ENCODE measurements at places on chromosomes 13 and 19.

- no peak for DNase-seq
Observed at GRCh38 chr13:99352351-99353245, 45.4 kb upstream of the GPR183 start.

GRCh38 chr13:66036636-66037035 lies 1193.5 kb downstream of the PCDH9 start:
- DNase-seq, result no peak

- no peak for DNase-seq
Observed at GRCh38 chr19:3123956-3124355, 11.9 kb upstream of the GNA15 start.

GRCh38 chr19:869245-870177 lies 10.0 kb downstream of the CFD start:
- peak; percentile 85 for DNase-seq

DNA sequence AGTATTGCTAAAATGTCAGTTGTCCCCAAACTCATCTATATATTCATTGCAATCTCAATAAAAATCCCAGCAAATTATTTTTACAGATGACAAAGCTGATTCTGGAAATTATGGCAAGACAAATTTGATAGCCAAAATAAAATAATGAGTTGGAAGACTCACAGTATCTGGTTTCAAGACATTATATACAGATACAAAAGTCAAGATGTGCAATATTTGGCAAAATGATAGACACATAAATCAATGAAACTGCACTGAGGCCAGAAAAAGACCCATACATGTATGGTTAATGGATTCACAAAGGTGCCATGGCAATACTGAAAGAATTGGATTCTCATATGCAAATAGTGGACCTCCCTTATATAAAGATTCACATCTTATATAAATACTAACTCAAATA lies 24.2 kb downstream of the ZNF45 start:
- no peak for DNase-seq

DNA sequence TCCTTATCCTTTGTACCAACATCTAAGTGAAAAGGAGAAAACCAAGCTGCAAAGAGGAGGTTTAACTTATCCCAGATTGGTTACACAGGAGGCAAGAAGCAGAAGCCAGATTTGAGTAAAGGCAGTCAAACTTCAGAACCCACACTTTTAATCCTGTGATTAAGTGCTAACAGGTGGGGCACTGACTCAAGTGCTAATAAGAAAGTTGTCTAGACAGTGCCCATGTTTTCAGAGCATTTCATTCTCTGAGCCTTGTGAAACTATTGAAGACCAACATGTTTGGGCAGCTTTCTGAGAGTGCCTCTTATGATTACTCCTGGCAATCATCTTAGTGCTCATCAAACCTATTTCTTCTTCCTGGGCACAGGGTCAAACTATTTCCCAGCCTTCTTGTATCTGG lies 380.8 kb downstream of the KCNRG start:
- no peak for DNase-seq

DNA sequence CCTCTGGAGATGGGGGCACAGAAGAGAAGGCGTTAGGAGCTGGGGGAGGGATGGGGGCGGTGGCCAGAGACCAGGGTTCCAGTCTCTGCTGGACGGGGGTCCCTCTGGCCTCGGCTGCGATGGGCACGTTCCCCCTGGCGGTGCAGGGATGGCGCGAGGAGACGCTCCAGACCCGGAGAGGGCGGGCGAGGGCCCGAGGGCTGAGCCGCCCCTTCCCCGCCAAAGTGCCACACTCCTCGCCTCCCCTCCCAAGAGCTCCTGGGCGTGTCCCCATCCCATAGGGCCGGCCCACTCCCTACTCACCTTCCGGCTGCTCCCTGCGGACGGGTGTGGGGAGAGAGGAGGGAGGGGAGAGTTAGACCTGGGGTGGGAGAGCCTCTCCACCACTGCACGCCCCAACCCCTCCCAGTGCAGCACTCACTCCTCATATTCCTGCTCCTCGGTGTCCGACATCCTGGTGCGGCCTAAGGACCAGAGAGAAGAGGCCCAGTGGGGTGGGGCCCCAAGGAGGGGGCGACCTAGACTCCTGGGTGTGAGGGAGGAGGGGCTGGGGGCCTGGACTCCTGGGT lies 2.2 kb downstream of the TNNT1 start:
- no peak for DNase-seq

DNA sequence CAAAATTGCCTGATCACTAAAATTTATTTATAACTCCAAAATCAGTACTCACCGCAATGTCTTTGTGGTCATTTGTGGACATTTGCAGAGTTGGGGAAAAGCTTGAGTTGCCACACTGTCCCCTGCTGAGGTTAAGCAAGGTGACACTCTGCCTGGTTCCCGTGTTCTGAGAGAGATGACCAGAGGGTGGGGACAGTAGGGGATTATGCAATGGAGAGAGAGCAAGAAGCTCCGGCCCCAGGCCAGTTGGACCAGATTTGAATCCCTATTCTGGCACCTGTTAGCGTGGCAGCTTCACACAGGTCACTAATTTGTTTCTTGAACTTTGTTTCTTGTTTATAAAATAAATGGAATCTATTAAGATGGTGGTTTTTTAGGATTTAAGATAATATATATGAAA lies 17.8 kb downstream of the ERCC5 start:
- DNase-seq, result no peak

DNA sequence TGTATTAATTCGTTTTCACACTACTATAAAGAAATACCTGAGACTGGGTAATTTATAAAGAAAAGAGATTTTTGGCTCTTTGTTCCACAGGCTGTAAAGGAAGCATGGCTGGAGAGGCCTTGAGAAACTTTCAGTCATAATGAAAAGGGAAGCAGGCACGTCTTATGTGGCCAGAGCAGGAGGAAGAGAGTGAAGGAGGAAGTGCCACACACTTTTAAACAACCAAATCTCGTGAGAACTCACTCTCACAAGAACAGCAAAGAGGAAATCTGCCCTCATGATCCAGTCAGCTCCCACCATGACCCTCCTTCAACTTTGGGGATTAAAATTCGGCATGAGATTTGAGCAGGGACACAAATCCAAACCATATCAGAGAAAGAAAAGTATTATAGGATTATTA lies 1255.9 kb upstream of the MIR17HG start:
- no peak for DNase-seq

DNA sequence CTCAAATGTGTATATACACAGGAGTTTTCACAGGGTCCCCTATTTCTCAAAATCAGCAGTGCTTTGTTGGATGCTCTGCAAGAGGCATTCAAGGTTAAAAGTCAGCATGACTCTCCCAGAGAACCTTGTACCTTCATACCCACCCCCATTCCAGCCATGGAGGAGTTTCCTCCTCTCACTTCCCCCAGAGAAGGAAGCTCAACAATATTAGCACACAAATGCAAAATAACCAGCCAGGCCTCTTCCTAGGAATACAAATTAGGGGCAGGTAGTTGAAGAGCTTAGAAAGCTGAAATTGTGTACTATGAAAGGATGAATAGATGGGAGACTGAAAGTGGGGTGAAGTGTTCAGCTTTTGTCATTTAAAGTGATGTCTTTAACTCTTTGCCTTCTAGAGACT lies 43.8 kb downstream of the SPRY2 start:
- no peak for DNase-seq

DNA sequence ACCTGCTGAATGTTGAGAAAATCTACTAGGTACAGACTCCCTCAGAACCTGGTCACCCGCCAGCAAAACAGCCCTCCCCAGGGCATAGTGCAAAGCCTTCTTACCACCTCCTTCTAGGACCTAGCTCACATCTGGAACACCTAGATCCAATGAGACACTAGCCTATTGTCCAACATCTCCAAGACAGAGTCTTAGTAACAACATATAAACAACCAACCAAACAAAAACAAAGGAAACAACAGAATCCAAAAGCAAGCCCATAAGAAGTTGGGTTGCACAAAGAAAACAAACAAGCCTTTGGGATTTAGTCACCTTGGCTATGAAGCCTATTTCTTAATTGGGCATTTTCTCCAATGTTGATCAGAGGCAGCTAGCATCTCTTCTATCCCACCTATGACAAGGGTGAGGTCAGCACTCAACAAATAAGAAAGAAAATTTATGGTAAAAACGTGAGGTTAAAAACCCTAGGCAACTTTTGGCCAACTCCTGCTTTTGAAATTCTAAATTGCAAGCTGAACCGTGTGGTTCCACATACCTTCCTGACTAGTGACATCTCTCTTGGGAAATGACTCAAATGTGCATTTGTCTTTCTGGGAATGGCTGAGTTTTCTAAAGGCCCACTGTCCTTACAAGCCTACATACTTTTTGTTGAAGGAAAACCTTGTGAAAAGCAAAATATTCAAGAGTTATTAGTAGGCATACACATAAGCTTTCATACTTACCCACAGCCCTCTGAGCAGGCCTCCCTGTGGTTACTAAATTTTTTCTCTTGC lies 66.7 kb downstream of the FAM216B start:
- peak; percentile 3 for DNase-seq

- no peak for DNase-seq
Observed at GRCh38 chr19:36963280-36963679, 47.1 kb downstream of the ZNF568 start.

- peak; percentile 89 for DNase-seq
Observed at GRCh38 chr19:48872884-48873475, 759 bp downstream of the PPP1R15A start.

GRCh38 chr13:98570929-98571372 lies 6.0 kb downstream of the STK24 start:
- DNase-seq, result no peak

GRCh38 chr19:39765091-39766076 lies 13.3 kb upstream of the LEUTX start:
- DNase-seq, result no peak

DNA sequence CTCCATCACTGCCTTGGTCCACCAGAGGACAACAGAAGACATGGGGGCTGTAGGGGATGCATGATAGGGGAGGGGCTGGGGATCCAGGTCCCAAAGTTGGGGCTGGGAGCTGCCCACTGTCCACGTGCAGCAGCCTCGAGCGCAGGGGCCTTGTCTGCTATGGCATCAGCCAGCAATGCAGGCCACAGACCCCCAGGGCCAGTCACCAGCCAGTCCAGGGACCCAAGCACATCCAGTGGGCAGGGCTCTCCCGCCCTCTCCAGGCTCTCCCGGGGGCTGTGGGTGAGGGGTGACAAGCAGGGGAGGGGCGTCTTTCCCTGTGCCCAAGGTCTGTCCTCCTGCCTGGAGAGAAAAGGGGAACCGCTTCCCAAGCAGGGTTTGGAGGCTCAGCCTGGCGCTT lies 32.8 kb downstream of the PEPD start:
- DNase-seq, result no peak

DNA sequence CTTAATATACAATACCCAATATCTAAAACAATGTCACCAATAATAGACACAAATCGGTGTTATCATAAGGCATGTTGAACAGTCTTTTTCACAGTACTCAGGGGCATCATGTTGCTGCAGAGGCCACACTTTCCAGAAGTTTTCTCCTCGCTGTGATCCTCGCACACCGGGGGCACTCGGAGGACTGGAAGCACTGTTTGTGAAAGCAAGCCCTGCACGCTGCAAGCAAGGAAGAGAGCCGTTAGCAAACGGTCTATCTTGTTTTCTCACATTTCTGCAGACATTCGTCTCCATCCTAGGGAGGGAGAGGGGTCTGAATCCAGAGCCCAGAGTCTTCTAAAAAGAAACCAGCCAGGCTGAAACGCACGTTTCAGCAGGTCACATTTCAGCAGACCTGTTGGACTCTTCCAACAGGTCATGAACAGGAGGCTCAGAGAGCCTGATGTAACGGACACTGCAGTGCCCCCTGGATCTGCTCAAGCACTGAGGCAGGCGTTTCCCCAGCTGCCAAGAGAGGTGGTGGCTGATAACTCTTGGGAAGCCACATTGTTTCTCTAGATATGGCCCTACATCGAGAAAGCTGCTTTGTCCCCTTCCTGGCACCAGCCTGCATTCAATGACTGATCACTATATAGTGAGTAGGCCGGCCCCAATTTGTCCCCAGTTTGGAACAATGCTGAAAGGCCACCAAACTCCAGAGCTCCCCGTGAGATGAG lies 43.6 kb downstream of the RUBCNL start:
- no peak for DNase-seq

DNA sequence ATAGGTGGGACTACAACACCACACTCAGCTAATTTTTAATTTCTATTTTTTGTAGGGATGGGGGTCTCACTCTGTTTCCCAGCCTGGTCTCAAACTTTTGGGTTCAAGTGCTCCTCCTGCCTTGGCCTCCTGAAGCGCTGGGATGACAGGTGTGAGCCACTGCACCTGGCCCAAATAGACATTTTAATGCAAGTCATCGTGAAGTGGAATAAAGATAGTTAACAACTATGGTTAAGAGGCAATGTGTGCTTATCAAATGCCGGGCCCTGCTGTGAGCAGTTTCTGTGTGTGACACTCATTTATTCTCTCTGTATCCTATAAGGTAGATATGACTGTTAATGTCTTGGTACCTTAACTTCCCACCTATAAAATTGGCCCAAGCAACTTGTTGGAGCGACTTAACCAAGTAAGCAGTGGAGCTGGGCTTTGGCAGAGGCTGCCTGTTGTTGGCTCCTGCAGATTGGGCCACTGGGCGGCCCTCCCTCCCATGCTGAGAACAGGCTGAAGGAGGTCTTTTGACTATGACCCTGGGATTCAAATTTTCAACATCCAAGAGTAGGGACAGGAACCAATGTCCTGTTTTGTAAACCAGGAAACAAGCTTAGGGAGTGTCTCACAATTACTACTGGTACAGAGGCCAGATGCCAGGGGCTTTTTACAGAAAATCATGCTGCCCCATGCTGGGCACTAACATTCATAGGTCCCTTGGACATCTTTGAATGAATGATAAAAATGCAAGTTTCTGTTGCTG lies 450.7 kb downstream of the TSHZ3 start:
- DNase-seq, result no peak

DNA sequence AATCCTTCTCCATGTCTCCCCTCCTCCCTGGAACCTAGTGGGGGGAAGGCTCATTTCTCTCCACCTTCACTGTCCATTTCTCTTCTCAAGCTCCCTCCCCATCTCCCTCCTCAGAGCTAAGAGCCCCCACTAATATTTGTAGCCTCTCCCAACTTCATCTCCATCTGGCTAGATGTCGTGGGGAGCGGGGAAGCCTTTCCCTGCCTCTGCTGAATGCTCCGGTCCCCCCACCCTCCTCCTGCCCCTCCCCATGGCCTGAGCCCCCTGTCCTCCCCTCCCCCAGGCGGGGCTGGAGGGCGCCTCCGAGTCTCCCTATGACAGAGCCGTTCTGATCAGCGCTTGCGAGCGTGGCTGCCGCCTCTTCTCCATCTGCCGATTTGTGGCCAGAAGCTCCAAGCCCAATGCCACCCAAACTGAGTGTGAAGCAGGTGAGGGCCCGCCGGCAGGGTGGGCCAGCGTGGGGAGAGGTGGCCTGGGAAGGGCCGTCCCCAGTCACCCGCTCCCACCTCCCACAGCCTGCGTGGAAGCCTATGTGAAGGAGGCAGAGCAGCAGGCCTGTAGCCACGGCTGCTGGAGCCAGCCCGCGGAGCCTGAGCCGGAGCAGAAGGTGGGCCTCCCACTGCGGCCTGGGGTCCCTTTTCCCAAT lies 1.0 kb downstream of the TMEM59L start:
- DNase-seq, result no peak

GRCh38 chr13:48600374-48601364 lies 53.1 kb upstream of the CYSLTR2 start:
- peak; percentile 18 for DNase-seq

DNA sequence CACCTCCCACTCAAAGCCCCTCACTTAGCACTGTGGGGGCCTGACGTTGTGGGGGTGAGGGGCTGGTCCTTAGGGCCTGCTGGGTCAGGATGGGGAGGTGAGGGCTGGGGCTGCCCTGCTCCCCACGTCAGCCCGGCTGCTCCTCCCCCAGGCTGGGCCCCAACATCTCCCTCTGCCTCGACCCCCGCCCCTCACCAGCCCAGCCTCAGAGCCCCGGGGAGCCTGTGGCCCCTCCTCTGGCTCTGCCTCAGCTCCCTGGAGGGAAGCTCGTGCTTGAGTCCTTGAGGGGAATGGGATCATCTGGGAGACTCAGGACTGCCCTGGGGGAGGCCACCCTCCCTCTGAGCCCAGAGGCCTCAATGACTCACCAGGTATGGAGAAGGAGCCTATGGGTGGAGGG lies 6.8 kb downstream of the LILRA4 start:
- no peak for DNase-seq

Measured in AG09319 (cell line).